Thoracic aorta endothelial cell (primary cell): ENCODE measurements at places on chromosomes 12 and 14. TPM values are rescaled to one million over a fixed set of nuclear protein-coding genes. Genes with fewer than 3 reads are reported as not detected.

Gene MFAP5
- 0.13 TPM in 1 of 2 replicates, not detected in the other for total RNA-seq

Gene ARHGAP9
- total RNA-seq = 0.13 TPM in 1 of 2 replicates, not detected in the other

Gene DENR
- total RNA-seq = 67.5 and 71.4 TPM in 2 replicates

Gene LPAR5
- 0.13 TPM in 1 of 2 replicates, not detected in the other for total RNA-seq

Gene LALBA
- not detected in 2 replicates for total RNA-seq

Gene MORN3
- 0.29 and 0.80 TPM in 2 replicates for total RNA-seq
